ENCODE measurements at places on chromosomes 6 and 20.
A peak's percentile ranks its signal among the peaks of the same experiment; 100 is the strongest.

DNA sequence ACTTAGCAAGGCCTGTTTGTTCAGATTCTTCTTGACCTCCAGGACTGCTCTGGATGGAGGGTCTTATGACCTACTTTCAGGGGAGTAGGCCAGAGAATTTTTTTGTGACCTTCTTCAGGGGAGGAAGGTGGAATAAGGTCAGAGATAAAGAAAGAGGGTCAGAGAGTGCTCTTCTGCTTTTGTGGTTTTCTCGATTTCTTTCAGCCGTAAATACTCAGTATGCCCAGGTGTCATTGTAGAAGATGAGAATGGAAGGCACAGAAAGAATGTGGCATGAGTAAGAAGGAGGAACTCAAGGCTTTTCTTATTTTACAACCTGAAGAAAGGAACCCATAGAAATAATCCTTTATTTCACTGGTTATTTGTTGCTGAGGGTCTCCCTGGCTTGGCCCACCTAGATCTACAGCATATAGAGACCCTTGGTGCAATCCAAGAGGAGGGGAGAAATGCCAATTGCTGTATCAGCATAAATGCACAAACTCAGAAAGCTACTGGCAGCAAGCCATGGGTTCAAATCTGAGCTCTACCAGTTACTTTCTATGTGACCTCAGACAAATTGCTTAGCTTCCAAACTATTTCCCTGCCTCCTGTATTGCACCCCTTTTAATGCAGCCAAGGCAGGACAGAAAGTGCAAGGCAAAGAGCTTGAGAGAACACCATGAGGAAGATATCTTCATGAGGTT is 68.0 kb downstream of the OLIG3 start:
- no peak for DNase-seq
- no peaks in the 10 kb centered on the region for H3K27me3 ChIP-seq
- H3K27ac ChIP-seq: no peak overlapping the region
- H3K4me1 ChIP-seq: peaks cover 29% of the 10 kb centered on the region
- H3K36me3 ChIP-seq: no peaks in the 10 kb centered on the region

GRCh38 chr20:38804221-38804620 is 1.3 kb upstream of the PPP1R16B start:
- H3K4me1 ChIP-seq: peaks cover 47% of the 10 kb centered on the region
- peak overlapping the region; percentile 95 for H3K27ac ChIP-seq
- peak overlapping the region; percentile 40 for H3K4me3 ChIP-seq
- DNase-seq: no peak
- H3K36me3 ChIP-seq: peaks cover 21% of the 10 kb centered on the region

GRCh38 chr6:89111933-89112332 is 5.9 kb downstream of the SRSF12 start:
- H3K4me3 ChIP-seq: no peak overlapping the region
- H3K27ac ChIP-seq: no peak overlapping the region
- H3K27me3 ChIP-seq: peaks cover 2% of the 10 kb centered on the region
- no peak for DNase-seq

GRCh38 chr6:158797331-158798310 is 21.5 kb downstream of the EZR start:
- H3K27me3 ChIP-seq: no peaks in the 10 kb centered on the region
- peaks cover 39% of the 10 kb centered on the region for H3K36me3 ChIP-seq
- H3K4me1 ChIP-seq: peaks cover 94% of the 10 kb centered on the region

DNA sequence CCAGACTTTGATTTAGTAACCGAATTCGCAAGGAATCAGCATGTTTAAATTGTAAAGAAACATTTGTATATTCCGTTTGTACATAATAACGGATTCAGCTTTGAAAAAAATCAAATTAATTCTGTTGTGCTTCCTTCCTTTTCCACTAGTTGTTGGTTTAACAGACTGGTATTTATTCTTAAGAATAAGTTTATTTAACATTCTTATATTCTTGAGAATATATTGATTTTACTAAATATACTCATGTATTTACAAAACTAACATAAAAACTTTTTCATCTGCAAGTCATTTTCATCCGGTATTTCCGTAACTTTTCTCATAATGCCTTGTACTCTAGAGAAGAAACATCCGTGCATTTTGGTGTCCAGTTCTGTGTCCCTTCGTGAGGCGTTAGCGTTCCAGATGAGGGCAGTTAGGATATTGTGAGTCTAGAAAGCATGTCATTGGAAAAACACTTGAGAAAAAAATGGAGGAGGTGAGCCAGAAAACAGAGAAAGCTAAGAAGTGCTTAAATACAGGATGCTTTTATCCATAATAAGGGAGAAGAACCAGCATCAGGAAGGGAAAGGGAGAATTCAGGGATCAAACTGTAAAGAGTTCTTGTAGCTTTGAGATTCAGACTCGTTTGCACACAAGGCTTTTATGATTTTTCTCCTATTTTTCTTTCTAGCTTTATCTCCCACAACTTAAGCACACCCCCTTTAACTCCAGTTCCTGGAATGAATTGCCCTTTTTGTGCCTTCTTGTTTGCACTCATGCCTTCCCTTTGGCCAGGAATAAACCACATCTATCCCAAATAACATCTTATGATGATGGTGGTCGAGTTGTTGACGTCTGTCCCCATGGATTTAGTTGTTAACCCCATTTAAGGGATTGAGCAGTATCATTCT is 1.8 kb downstream of the WRNIP1 start:
- no peaks in the 10 kb centered on the region for H3K27me3 ChIP-seq
- H3K4me3 ChIP-seq: peak overlapping the region; percentile 85
- no peak for DNase-seq
- peak overlapping the region; percentile 76 for H3K27ac ChIP-seq
- peaks cover 59% of the 10 kb centered on the region for H3K4me1 ChIP-seq

GRCh38 chr6:140537211-140537610 is 1162.8 kb upstream of the CITED2 start:
- peaks cover 2% of the 10 kb centered on the region for H3K27me3 ChIP-seq
- DNase-seq: no peak
- no peaks in the 10 kb centered on the region for H3K4me1 ChIP-seq
- H3K36me3 ChIP-seq: no peaks in the 10 kb centered on the region
- no peak overlapping the region for H3K4me3 ChIP-seq
- H3K27ac ChIP-seq: no peak overlapping the region

- no peaks in the 10 kb centered on the region for H3K4me1 ChIP-seq
- H3K27ac ChIP-seq: no peak overlapping the region
- peaks cover 43% of the 10 kb centered on the region for H3K27me3 ChIP-seq
- DNase-seq: no peak
- no peak overlapping the region for H3K4me3 ChIP-seq
- no peaks in the 10 kb centered on the region for H3K36me3 ChIP-seq
Observed at GRCh38 chr6:167849846-167850459, 23.2 kb downstream of the AFDN start.

- H3K4me1 ChIP-seq: no peaks in the 10 kb centered on the region
- no peak for DNase-seq
- H3K27me3 ChIP-seq: peaks cover 2% of the 10 kb centered on the region
- H3K4me3 ChIP-seq: no peak overlapping the region
Observed at GRCh38 chr6:39905640-39905975, 28.7 kb downstream of the MOCS1 start.

DNA sequence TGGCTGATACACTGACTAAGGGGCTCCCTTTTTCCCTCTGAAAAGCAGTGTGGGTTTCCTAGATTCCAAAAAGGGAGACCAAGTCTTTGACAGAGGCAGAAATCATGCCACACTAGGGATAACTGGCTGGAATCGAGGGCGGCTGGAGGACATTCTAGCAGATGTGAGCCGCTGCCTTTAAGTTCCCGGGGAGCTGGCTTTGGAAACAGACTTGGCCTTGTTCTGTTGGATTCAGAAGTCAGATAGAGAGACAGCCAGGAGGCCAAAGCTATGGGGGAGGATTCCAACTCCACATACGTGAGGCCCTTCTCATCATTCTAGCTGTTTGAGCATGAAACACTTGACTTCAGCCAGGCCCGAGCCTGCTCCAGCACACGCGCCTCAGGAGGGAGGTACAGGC is 109.9 kb upstream of the FOXC1 start:
- DNase-seq: no peak
- peaks cover 2% of the 10 kb centered on the region for H3K27me3 ChIP-seq
- no peak overlapping the region for H3K27ac ChIP-seq
- H3K4me3 ChIP-seq: no peak overlapping the region
- H3K36me3 ChIP-seq: no peaks in the 10 kb centered on the region

GRCh38 chr6:47700053-47700452 is 1.7 kb downstream of the ADGRF4 start:
- H3K36me3 ChIP-seq: no peaks in the 10 kb centered on the region
- H3K27me3 ChIP-seq: no peaks in the 10 kb centered on the region
- no peak for DNase-seq
- no peaks in the 10 kb centered on the region for H3K4me1 ChIP-seq

DNA sequence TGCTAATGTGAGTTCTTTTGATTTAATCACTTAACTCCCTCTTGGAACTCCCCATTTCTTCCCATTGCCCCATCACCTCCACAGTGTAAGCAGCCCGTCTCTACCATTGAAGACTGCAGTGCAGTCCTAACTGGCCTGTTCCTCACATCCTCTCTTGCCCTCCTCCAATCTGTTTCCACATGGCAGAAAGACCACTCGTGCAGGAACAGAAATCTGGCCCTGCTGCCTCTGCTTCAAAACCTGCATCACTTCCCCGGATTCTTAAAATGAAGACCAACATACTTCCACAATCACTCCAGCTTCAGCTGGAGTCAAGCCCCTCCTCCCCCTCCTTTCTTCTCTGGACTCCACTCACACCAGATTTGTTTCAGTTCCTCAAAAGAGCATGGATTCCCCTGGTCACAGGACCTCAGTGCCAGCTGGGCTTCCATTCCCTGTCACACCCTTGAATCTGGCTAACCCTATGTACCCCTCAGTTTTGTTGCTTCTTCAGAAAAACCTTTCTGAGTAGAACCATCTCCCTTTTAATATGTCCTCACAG is 802.3 kb downstream of the MAFB start:
- no peak overlapping the region for H3K4me3 ChIP-seq
- DNase-seq: no peak
- H3K27me3 ChIP-seq: peaks cover 3% of the 10 kb centered on the region
- no peaks in the 10 kb centered on the region for H3K4me1 ChIP-seq

DNA sequence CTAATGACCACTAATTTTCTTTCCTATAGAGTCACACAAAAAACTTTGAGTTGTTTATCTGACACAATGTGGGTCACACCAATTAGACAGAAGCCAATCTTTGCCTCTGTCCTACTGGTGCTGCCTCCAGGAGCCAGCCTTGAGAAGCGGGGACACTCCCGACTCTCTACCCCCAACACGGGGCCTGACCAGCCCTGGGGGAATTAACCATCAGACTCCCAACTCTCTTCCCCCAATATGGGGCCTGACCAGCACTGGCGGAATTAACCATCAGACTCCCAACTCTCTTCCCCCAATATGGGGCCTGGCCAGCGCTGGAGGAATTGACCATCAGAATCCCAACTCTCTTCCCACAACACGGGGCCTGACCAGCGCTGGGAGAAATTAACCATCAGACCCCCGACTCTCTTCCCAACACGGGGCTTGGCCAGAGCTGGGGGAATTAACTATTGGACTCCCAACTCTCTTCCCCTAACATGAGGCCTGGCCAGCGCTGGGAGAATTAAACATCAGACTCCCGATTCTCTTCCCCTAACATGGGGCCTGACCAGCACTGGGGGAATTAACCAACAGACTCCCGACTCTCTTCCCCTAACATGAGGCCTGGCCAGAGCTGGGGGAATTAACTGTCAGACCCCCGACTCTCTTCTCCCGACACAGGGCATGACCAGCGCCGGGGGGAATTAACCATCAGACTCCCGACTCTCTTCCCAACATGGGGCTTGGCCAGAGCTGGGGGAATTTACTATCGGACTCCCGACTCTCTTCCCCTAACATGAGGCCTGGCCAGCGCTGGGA is 12.5 kb downstream of the CST7 start:
- DNase-seq: no peak
- peaks cover 42% of the 10 kb centered on the region for H3K4me1 ChIP-seq
- H3K36me3 ChIP-seq: peaks cover 53% of the 10 kb centered on the region

DNA sequence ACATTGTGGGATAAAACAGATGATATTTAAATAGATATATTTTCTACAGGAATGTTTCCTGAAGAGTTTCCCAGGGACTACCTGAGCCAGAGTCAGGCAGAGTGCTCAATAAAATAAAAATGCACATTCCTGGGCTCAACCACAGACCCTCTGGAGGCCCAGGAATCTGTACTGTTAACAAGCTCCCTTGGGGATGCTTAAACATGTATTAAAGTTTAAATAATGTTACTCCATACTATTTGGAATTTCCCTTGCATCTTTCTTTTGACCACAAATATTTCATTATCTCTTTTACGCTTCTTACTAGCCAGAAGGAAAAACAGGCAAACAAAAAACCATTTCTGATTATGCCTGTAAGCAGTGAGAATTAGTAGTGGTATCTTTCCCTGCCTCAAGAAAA is 42.3 kb downstream of the GPR63 start:
- H3K27me3 ChIP-seq: peaks cover 2% of the 10 kb centered on the region
- H3K4me1 ChIP-seq: no peaks in the 10 kb centered on the region
- DNase-seq: no peak

- no peaks in the 10 kb centered on the region for H3K27me3 ChIP-seq
- H3K36me3 ChIP-seq: no peaks in the 10 kb centered on the region
- DNase-seq: no peak
- H3K4me3 ChIP-seq: no peak overlapping the region
Observed at GRCh38 chr20:9457136-9457535, 57.3 kb upstream of the LAMP5 start.

GRCh38 chr6:105459864-105460263 is 57.0 kb upstream of the PREP start:
- no peak overlapping the region for H3K27ac ChIP-seq
- peaks cover 28% of the 10 kb centered on the region for H3K4me1 ChIP-seq
- H3K27me3 ChIP-seq: no peaks in the 10 kb centered on the region

GRCh38 chr20:14816471-14816870 is 479.1 kb upstream of the FLRT3 start:
- H3K4me1 ChIP-seq: no peaks in the 10 kb centered on the region
- no peak for DNase-seq
- no peak overlapping the region for H3K27ac ChIP-seq
- no peaks in the 10 kb centered on the region for H3K27me3 ChIP-seq
- no peak overlapping the region for H3K4me3 ChIP-seq

GRCh38 chr20:59062081-59062480 is 19.5 kb upstream of the PRELID3B start:
- H3K4me3 ChIP-seq: no peak overlapping the region
- DNase-seq: no peak
- H3K36me3 ChIP-seq: no peaks in the 10 kb centered on the region
- no peaks in the 10 kb centered on the region for H3K4me1 ChIP-seq

GRCh38 chr6:149580880-149581279 is 14.7 kb downstream of the GINM1 start:
- DNase-seq: no peak
- H3K27me3 ChIP-seq: no peaks in the 10 kb centered on the region
- no peak overlapping the region for H3K27ac ChIP-seq
- H3K4me3 ChIP-seq: no peak overlapping the region
- H3K4me1 ChIP-seq: peaks cover under 1% of the 10 kb centered on the region
- peaks cover 17% of the 10 kb centered on the region for H3K36me3 ChIP-seq

- H3K4me1 ChIP-seq: peaks cover 11% of the 10 kb centered on the region
- no peak overlapping the region for H3K4me3 ChIP-seq
- H3K27me3 ChIP-seq: no peaks in the 10 kb centered on the region
- H3K27ac ChIP-seq: no peak overlapping the region
- no peaks in the 10 kb centered on the region for H3K36me3 ChIP-seq
Observed at GRCh38 chr20:8074931-8075330, 55.4 kb upstream of the TMX4 start.

GRCh38 chr20:31740208-31740607 is 1.1 kb downstream of the TPX2 start:
- H3K4me3 ChIP-seq: no peak overlapping the region
- peaks cover 2% of the 10 kb centered on the region for H3K4me1 ChIP-seq
- no peaks in the 10 kb centered on the region for H3K27me3 ChIP-seq
